ENCODE measurements at places on chromosomes 3 and 15. TPM values are rescaled to one million over a fixed set of nuclear protein-coding genes. Genes with fewer than 3 reads are reported as not detected.

The GOLGA6L10 gene
- total RNA-seq, result 0.19 TPM

The CKMT1B gene
- not detected for total RNA-seq

The SELENOK gene
- total RNA-seq, result 38.9 TPM

The ADAMTSL3 gene
- total RNA-seq, result 0.38 TPM

The COLQ gene
- total RNA-seq, result under 0.01 TPM

The EPHA3 gene
- 10.1 TPM for total RNA-seq

The SLC25A38 gene
- total RNA-seq, result 22.3 TPM

The FGF7 gene
- total RNA-seq, result 236 TPM

The PCLAF gene
- 5.6 TPM for total RNA-seq

The SRGAP3 gene
- total RNA-seq, result 9.3 TPM

The ZNF148 gene
- total RNA-seq, result 46.2 TPM

The APOD gene
- 1.4 TPM for total RNA-seq

The CCNDBP1 gene
- 97.2 TPM for total RNA-seq

The TMEM108 gene
- total RNA-seq, result under 0.01 TPM

The KBTBD8 gene
- 6.3 TPM for total RNA-seq

The DUOX1 gene
- under 0.01 TPM for total RNA-seq

The KLF15 gene
- 0.38 TPM for total RNA-seq

The PLXNB1 gene
- total RNA-seq, result 5.6 TPM

The CCR4 gene
- 0.85 TPM for total RNA-seq

The NAALADL2 gene
- 7.3 TPM for total RNA-seq

The ANKRD63 gene
- not detected for total RNA-seq

The GOLGA8O gene
- total RNA-seq, result 0.56 TPM

The GABRB3 gene
- total RNA-seq, result 0.28 TPM

The PPP1R14D gene
- total RNA-seq, result not detected

The GOLGA6A gene
- under 0.01 TPM for total RNA-seq

All from regular cardiac myocyte (primary cell).